ENCODE measurements at places on chromosomes 11 and 22.

- no peak overlapping the region for H3K27ac ChIP-seq
- H3K27me3 ChIP-seq: no peaks in the 10 kb centered on the region
- DNase-seq: no peak
- H3K4me1 ChIP-seq: no peaks in the 10 kb centered on the region
Observed at GRCh38 chr11:61542024-61542461, 33.5 kb downstream of the LRRC10B start.

DNA sequence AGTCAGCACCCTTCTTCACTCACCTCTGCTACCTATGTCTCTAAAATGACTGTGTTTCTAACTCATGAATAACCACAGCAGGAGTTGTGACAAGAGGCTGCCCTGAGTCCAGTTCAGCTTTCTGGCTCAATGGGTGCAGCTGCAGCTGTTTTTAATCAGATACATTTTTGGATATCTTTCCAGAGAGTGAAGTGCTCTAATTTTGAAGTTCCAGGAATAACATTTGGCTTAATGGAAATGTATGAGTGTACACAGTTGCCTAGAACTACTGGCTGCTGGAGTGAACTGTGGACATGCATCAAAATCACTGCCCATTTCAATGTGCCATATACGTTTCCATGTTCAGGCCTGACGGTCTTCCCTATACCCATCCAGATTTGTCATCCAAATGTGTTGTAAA is 769.5 kb upstream of the ANO3 start:
- H3K4me1 ChIP-seq: peaks cover 17% of the 10 kb centered on the region
- H3K36me3 ChIP-seq: no peaks in the 10 kb centered on the region

DNA sequence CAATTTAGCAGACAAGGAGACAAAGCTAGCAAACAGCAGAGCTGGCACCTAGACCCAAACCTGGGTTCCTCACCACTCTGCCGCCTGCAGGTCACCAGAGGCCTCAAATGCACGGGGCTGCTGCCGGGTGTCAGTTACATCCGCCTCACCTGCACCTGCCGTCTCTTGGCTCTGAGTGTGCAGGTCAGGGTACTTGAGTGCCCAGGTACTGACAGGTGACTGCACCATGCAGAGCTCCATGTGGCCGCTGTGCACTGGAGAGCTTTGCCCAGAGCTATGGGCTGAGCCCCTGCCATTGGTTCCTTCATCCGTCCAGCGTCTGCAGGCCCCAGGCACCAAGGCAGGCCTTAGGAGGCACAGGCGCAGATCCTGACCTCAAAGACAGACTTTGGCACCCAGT is 35.0 kb downstream of the PDGFB start:
- H3K27ac ChIP-seq: no peak overlapping the region
- no peak for DNase-seq
- no peaks in the 10 kb centered on the region for H3K36me3 ChIP-seq
- no peak overlapping the region for H3K4me3 ChIP-seq
- H3K27me3 ChIP-seq: peaks cover 6% of the 10 kb centered on the region
- peaks cover 10% of the 10 kb centered on the region for H3K4me1 ChIP-seq

DNA sequence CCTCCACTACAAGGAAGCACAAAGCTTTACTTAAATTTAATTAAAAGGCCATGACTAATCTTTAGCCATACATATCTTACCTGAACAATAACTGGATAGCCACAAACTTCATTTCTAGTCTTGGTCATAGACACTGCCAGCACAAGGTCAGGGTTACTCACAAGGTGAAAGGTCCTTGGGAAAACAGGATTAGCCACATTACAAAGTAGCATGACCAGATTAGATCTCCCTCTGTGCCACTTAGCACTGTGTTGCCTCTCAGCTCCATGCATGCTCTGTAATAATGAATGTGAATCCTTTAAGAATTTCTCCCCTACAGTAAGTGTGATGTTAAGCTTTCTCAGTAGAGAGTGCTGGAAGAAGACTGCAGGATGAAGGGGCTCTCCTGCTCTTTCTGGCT is 325.1 kb upstream of the MPPED2 start:
- no peak overlapping the region for H3K4me3 ChIP-seq
- H3K4me1 ChIP-seq: no peaks in the 10 kb centered on the region
- no peak overlapping the region for H3K27ac ChIP-seq
- no peaks in the 10 kb centered on the region for H3K36me3 ChIP-seq
- H3K27me3 ChIP-seq: no peaks in the 10 kb centered on the region
- DNase-seq: no peak

DNA sequence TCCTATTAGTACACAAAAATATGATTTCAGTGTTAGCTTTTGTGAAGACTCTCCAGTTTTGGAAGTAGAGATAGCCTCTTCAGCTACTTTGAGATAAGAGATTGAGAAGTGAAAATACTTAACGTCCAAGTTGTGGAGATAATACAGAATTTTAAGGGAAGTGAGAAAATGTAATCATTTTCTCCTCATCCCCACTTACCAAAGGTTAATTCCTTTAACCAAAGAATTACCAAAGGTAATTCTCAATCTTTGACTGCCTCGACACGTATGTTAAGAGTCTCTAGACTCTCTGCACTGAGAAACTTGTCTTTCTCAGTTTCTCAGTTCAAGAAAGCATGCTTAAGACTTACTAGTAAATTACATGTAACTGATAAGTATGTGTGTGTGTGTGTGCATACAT is 15.3 kb downstream of the C11orf54 start:
- H3K4me1 ChIP-seq: no peaks in the 10 kb centered on the region
- H3K4me3 ChIP-seq: no peak overlapping the region
- no peak overlapping the region for H3K27ac ChIP-seq
- DNase-seq: no peak
- peaks cover 53% of the 10 kb centered on the region for H3K36me3 ChIP-seq
- H3K27me3 ChIP-seq: no peaks in the 10 kb centered on the region

DNA sequence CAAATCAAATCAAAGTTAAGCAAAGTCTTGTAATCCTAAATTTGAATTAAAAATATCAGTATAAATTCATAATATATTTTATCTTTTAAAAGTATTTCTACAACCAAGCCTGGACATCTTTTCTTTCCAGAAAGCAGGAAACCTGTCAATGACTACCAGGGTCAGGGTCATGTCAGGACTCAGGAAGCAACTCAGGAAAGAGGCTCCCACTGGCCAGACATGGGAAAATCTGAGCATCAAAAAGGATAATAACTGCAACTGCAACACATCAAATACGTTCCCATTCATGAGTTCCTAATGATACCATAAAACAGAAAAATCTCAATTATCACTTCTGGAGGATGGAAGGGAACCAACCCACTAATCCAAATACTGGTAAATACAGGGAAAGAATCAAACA is 76.0 kb upstream of the GALNT18 start:
- H3K27me3 ChIP-seq: no peaks in the 10 kb centered on the region
- H3K36me3 ChIP-seq: no peaks in the 10 kb centered on the region
- H3K4me3 ChIP-seq: no peak overlapping the region
- no peak overlapping the region for H3K27ac ChIP-seq

DNA sequence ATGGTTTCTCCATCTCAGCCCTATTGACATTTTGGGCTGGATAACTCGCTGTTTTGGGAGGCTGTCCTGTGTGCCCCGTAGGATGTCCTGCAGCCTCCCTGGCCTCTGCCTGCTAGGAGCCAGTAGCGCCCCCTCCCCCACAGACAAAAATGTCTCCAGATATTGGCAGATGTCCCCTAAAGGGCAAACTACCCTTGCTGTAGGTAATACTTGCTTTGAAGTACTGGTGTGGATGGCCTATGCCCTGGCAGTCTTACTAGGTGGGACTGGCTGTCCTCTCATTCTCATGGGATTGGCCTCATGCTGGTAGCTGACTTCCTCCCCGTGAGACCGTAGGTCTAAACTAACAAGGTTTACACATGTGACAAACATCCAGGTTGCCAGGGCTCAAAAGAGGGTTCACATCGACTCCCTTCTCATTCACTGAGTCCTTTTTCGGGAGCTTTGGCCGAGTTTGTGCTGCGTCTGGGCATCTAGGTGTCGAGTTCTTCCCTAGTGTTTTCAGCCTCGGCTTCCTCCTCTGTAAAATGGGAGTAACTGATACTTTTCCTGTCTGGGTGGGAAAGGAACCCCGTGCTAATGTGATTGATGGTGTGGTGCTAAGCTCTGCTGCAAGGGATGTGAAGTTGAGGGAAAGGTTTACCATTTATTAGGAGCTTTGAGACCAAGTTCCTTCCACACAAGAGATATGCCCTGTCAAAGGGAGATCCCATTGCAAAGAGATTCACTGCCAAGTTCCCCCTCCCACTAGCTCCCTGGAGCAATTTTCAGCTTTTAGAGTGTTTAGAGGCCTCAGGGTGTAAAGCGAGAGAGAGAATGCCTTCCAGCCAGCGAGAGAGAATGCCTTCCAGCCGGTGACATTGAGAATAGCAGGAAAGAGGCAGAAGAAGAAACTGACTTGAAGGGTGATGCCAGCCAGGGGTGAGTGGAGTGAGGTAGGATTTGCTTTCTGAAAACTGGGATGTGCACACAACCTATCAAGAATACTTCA is 17.0 kb downstream of the PTPRJ start:
- no peak overlapping the region for H3K4me3 ChIP-seq
- H3K27ac ChIP-seq: no peak overlapping the region
- H3K27me3 ChIP-seq: peaks cover 3% of the 10 kb centered on the region
- peaks cover 6% of the 10 kb centered on the region for H3K4me1 ChIP-seq
- no peaks in the 10 kb centered on the region for H3K36me3 ChIP-seq

- H3K27ac ChIP-seq: no peak overlapping the region
- peaks cover 6% of the 10 kb centered on the region for H3K4me1 ChIP-seq
- peaks cover 23% of the 10 kb centered on the region for H3K27me3 ChIP-seq
- no peak overlapping the region for H3K4me3 ChIP-seq
- DNase-seq: peak; percentile 27
Observed at GRCh38 chr11:121198491-121198890, 94.1 kb upstream of the SC5D start.

DNA sequence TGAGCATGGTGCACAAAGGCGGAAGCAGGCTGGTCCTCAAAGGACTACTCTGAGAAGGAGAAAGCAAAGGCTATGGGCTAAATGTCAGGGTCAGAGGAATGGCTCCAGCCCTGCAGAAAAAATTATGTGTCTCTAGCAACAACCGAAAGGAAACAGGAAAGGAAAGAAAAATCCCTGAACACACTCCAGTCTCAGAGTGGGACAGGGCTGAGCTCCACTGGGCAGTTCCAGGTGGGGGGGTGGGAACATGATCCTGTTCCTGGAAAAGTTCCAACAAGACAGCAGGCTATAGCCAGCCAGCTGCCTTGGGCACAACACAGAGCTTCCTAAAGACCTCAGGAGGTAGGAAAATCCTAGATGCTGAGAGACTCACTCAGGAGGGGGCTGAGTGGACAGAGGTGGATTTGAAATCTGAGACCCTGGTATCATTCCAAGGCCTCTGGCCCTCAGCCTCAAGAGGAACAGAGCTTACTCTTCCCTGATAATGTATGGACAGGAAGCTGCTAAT is 1088.2 kb downstream of the TBC1D22A start:
- no peaks in the 10 kb centered on the region for H3K4me1 ChIP-seq
- no peaks in the 10 kb centered on the region for H3K27me3 ChIP-seq
- H3K4me3 ChIP-seq: no peak overlapping the region
- no peaks in the 10 kb centered on the region for H3K36me3 ChIP-seq

DNA sequence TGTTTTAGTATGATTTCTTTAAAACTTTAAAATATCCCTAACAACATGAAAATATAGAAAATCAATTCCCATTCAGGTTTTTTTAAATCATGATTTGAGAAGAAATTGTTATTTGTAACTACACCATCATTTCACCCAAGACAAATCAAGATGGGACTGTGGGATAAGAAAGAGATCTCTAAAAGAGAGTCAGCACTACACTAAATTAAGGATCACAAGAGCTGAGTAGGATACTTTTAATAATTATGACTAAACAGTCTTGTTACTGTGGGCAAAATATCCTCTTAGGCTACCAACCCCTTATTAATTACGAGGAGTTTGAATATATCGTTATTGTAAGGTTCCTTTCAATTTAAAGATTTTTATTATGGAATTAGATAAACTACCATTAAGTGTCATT is 3.0 kb downstream of the GAS2 start:
- H3K27me3 ChIP-seq: peaks cover 40% of the 10 kb centered on the region
- DNase-seq: no peak
- H3K36me3 ChIP-seq: no peaks in the 10 kb centered on the region
- H3K4me1 ChIP-seq: peaks cover 40% of the 10 kb centered on the region
- H3K4me3 ChIP-seq: no peak overlapping the region

GRCh38 chr11:119108146-119108856 is 1.2 kb downstream of the C2CD2L start:
- peaks cover 44% of the 10 kb centered on the region for H3K4me1 ChIP-seq
- peak; percentile 65 for DNase-seq
- no peaks in the 10 kb centered on the region for H3K27me3 ChIP-seq
- peak overlapping the region; percentile 53 for H3K27ac ChIP-seq

- no peak overlapping the region for H3K4me3 ChIP-seq
- no peak overlapping the region for H3K27ac ChIP-seq
- DNase-seq: no peak
- no peaks in the 10 kb centered on the region for H3K36me3 ChIP-seq
- peaks cover 5% of the 10 kb centered on the region for H3K27me3 ChIP-seq
Observed at GRCh38 chr11:120030411-120030810, 107.5 kb downstream of the TRIM29 start.

DNA sequence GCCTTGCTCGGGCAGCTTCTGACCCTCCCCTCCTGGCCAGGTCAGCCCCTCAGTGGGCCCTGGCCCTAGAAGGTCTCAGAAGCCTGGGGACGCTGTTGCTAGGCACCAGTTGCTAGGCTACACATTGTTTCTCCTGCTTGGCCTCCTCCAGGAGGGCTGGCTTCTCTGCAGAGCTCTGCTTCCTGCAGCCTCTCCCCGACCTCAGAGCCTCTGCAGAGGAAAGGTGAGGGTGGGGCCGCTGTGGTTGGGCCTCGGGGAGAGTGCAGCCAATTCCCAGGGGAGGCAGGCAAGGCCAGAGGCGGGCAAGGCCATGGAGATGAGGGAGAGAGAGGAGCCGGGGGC is 27.6 kb upstream of the LRRC10B start:
- no peaks in the 10 kb centered on the region for H3K27me3 ChIP-seq
- no peak overlapping the region for H3K27ac ChIP-seq
- peak; percentile 7 for DNase-seq
- no peaks in the 10 kb centered on the region for H3K36me3 ChIP-seq

GRCh38 chr22:31983911-31984656 is 39.7 kb downstream of the YWHAH start:
- H3K4me1 ChIP-seq: no peaks in the 10 kb centered on the region
- no peak overlapping the region for H3K4me3 ChIP-seq
- no peaks in the 10 kb centered on the region for H3K36me3 ChIP-seq
- no peak for DNase-seq
- H3K27ac ChIP-seq: no peak overlapping the region

DNA sequence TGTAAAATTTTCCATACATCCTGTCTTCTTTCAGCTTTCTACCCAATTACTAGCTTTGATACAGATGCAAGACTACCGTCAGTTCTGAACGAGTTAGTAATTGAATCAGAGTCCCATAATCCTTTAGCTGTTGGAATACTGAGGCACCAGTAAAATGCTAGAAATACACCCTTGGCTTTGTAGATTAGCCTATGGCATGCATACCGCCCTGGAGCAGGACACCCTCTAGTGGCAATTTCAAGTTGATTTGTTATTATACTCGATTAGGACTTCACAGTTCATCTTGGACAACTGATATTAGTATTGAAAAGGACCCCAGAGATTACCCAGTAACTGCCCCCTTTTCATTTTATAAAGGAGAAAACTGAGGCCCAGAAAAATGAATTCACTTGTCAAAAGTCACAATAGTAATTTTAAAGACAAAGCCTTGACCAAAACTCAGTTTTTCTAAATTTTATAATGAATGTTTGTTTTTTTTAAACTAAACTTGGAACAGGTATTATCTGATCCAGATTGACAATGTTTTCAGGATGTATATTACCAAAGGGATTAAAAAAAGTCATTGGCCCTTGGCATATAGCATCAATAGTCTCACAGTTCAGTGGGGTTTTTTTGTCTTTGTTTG is 72.6 kb downstream of the HIPK3 start:
- H3K27me3 ChIP-seq: no peaks in the 10 kb centered on the region
- no peak overlapping the region for H3K27ac ChIP-seq
- no peak overlapping the region for H3K4me3 ChIP-seq
- no peaks in the 10 kb centered on the region for H3K4me1 ChIP-seq
- peak; percentile 47 for DNase-seq

GRCh38 chr22:17247832-17248231 is 28.6 kb upstream of the ADA2 start:
- no peak overlapping the region for H3K4me3 ChIP-seq
- DNase-seq: no peak
- H3K27ac ChIP-seq: no peak overlapping the region
- H3K36me3 ChIP-seq: no peaks in the 10 kb centered on the region

All from DND-41 (cell line).